Nucleus accumbens (tissue), 56 donors: ENCODE measurements at places on chromosomes 6 and 20.

GRCh38 chr6:170372380-170373325 lies 66.1 kb downstream of the FAM120B start:
- DNase-seq: no peak

GRCh38 chr6:108585921-108586536 lies 25.3 kb downstream of the FOXO3 start:
- DNase-seq: no peak

- no peak for DNase-seq
These were observed 25.3 kb downstream of the SPTLC3 start for GRCh38 chr20:13034115-13034514.

- no peak for DNase-seq
These were observed 173.4 kb upstream of the EXOC2 start for GRCh38 chr6:866316-866715.

DNA sequence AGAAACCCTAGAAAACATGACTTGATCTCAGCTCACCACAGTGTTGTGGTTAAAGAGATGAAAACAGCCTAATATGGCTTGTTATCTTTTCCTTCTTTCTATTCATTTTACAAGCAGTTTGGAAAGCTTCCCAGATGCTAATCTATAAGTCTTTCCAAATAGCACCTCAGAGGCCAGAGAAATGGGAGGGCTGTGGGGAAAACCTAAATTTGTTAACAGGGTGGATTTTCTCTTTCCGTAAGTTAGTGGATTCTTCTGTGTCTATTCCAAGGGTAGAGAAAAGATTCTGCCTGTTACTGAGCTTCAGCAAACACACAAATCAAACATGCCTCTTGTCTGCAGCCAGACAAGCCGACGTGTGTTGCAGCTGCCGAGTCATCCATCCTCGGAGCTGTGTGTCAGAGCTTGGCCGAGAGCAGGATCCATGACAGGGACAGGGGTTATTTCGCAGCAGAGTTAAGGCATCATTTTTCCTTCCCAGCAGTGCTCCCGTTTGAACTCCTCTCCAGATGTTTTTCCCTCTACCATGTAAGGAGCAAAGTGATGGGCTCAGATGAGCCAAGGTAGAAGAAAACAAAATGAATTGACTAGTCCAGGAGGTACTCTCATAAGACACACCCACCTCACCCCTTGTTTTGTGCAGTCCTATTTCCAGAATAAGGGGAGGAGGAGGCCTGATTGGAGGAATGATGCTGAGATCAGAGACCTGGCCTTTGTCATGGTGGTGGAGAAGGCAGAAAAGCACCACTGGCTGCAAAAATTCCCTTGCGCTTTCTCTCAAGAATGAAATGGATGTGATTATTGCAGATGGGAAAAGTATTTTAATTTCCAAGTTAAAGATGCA lies 560.0 kb downstream of the C6orf118 start:
- peak; percentile 20 for DNase-seq

DNA sequence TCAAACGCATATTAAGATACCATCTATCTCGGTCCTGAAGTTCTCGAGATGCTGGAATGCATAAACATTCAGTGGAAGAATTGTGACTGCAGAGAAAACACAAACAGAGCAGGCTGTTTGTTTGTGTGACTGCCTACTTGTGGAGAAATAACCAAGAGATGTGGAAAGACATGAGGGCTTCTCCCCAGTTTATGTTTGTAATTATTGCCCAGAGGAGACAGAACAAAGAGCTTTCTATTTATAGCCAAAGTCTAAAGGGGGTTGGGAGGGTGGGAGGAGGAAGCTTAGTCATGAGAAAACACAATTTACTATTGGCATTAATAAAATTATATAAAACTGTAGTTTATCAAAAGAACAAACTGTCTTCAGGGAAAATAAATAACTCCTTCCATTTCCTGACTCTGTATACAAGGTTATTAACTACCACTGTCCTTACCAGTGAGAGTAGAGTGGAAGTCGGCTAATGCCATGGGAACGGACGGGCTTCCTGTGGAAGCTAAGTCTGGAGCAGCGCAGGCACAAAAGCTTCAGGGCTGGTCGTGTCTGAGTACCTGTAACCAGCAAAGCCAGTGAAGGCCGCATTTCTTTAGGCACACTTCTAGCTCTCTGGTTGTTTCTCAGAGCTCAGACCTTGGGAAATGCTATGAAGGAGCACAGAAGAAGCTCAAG lies 200.2 kb upstream of the SUPT3H start:
- DNase-seq: no peak

GRCh38 chr20:49516916-49517804 lies 34.7 kb upstream of the KCNB1 start:
- no peak for DNase-seq

DNA sequence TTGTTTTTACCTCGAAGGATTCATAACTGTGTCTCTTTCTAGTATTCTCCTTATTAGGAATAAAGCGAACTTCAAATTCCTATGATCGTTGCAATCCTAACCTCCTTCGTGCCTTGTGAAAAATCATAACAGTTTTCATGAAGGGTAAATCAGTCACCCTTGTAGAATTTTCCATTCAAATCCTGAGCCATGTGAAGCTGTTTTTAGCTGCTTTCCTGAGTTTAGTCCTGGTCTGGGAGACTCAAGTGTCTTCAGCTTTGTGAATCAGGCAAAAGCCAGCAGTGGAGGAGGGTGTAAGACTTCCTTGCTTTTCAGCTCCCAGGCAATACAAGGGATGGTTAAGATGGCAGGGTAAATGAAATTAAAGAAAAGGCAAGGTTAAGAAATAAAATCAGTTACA lies 24.3 kb downstream of the GCNT2 start:
- DNase-seq: no peak

DNA sequence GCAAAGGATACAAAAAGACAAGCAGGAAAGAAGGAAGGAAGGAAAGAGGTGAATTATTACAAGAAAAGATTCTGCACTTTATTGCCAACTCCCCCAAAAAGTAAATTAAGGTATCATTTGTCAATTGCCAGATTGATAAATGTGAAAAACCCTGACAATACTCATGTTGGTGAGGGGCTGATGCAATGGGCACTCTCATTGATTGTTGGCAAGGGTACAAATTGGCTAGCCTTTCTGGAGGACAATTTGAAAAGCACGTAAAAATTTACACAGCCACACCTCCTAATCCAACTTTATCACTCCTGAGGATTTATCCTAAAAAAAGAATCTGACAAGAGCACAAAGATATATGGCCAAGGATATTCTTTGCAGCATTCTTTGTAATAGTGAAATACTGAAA lies 47.7 kb downstream of the SCML4 start:
- no peak for DNase-seq

DNA sequence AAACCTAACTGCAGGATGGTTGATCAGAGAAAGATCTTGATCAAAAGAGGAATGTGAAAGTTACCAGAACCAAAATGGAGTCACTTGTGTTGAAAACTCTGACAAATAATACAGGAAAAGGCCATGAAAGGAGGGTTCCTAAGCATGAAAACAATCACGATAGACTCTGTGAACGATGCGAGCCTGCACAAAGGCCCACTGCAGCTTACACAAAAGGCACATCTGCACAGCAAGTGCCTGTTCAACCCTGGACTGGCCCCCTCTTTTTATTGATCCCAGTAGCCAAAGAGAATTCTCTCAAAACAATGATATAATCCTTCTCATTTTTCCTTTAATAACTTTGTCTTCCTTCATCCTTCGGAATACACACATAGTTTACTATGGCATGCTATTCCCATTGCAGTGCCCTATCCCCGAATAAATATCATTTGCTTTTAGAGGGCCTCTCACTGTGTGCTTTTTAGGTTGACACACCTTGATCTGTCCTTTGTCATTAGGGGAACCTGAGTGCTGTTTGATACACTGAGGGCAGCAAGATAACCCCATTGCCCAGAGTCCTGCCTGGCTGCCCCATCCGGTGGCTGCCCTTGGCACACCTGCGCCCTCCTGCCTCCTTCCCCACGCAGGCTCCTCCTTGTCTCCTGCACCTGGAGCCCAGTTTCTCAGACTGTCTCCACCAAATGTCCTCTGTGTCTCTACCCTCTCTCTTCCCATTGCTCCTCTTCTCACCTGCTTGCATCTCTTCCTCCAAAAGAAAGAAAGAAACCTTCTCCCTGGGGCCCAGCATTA lies 98.3 kb upstream of the FRMD1 start:
- DNase-seq: no peak

DNA sequence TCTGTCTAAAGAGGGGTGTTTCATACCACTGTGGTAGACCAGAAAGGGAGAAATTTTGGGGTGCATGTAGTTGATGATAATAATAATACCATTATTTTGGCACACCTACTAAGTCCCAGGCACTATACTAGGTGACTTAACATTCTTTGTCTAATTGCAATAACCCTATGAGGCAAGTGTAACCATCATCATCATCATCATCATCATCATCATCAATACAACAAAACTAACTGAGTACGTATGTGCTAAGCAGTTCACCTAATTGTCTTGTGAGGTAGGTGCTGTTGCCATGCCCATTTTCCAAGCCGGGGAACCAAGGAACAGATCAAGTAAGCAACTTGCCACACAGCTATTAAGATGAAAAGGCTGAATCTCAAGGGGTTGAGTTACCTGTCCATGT lies 2.6 kb upstream of the PACSIN1 start:
- no peak for DNase-seq

DNA sequence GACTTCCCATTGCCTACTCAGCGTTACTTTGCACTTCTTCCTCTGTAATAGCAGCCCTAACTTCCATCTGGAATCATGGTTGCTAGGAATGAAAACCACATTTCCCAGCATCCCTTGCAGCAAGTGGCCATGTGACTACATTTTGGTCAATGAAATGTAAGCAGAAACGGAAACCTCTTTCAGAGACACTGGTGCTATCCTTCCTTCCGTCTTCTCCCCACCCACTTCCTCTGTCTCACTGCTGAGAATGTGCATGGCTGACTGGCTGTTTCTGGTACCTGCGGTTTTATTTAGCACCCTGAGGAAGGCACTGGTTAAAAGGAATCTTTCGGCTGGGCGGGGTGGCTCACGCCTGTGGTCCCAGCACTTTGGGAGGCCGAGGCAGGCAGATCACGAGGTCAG lies 107.4 kb downstream of the SCML4 start:
- no peak for DNase-seq

GRCh38 chr6:113734982-113735381 lies 122.2 kb upstream of the MARCKS start:
- DNase-seq: no peak

- no peak for DNase-seq
These were observed 31.0 kb downstream of the KCNQ2 start for GRCh38 chr20:63441136-63442099.

DNA sequence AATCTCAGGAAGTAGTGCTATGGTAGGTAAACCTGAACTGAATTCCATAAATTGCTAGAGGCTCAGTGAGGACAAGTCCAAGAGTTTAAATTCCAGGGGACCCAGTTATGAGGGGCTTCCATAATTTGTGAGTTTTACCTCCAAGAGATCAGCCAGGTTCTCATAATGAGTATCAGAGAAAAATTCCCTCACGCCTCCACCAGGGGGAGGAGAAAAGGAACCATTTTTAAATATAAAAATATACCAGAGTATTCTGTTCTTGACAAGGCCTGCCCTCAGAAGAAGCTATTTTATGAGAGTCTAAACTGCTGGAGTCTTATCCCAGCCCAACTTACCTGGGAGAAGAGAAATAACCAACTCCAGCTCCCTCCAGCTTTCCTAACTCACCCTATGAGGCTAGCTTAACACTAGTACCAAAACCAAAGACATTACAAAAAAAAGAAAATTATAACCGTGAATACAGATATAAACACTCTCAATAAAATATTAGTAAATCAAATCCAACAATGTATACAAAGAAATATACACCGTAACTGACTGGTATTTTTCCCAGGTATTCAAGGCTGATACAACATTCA lies 158.7 kb downstream of the TFAP2A start:
- DNase-seq: no peak

- no peak for DNase-seq
These were observed 454.5 kb upstream of the CITED2 start for GRCh38 chr6:139828751-139829519.

GRCh38 chr6:72464246-72464645 lies 157.6 kb upstream of the KCNQ5 start:
- no peak for DNase-seq

DNA sequence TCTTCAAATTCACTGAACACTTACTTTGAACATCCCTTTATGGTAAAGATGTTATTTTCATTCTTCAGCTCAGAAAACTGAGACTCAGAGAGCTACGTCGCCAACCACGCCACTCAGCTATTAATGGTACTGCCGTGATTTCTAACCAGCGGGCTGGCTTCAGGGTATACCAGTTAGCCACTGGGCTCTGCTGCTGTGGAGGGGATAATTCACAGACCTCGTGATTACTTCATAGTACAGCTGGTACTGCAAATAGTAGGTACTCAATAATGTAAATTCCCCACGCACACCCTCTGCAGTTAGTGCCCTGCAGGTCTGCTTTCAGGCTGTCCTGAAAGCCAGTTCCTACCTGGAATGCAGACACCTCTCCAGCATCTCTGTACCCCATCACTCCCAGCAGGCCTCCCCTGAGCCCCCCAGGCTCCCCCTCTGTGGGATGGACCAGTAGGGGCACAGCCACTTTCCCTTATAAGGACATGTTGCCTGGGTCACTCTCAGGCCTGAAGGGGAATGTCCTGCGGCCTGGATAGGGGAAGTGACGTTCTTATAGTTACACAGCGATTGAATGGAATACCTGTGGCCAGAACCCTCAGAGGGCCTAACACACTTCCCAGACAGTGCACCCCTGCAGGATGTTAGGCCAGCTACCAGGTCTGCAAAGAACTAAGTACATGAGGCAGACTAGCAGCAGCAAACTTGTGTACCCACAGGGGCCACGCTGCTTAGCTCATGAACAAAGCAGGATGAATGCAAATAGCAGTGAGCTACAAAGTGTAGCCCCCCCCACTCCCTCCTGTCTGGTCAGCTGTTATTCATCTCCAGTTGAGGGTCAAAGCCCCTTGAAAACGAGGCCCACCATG lies 1.3 kb upstream of the OCSTAMP start:
- DNase-seq: no peak

DNA sequence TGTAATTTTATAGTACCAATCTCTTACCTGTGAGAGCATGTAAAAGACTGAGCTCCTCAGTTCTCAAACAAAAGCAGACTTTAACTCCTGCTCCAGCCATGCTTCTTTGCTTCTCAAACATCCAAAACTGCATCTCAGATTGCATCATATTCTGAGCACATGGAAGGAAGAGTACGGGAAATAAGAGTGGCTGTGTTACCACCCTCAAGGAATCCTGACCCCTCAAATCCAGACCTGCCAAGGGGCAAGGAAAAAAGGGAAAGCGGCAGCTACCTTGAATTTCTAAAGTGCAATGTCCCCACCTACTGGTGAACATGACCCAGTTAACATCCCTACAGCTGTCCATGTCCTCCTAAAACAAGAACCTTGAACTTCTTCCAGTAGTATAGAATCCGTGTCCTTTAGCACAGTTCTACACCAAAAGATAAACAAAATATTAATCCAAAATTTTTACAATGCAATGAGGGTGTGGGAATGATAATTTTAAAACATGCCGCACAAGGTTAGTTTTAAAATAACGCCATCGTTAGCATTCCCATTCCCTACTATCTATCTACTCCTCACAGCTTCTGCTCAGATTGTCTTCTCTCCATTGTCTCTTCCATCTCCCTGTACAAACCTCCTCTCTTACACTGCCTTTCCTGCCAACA lies 34.1 kb upstream of the HLA-DQB1 start:
- peak; percentile 1 for DNase-seq

- DNase-seq: no peak
These were observed 291.3 kb downstream of the ALDH8A1 start for GRCh38 chr6:134658596-134658995.
